ENCODE measurements at places on chromosomes 2 and 18.
A peak's percentile ranks its signal among the peaks of the same experiment; 100 is the strongest.

- DNase-seq: no peak
These were observed 191.8 kb downstream of the KCNH7 start for GRCh38 chr2:162646794-162647193.

DNA sequence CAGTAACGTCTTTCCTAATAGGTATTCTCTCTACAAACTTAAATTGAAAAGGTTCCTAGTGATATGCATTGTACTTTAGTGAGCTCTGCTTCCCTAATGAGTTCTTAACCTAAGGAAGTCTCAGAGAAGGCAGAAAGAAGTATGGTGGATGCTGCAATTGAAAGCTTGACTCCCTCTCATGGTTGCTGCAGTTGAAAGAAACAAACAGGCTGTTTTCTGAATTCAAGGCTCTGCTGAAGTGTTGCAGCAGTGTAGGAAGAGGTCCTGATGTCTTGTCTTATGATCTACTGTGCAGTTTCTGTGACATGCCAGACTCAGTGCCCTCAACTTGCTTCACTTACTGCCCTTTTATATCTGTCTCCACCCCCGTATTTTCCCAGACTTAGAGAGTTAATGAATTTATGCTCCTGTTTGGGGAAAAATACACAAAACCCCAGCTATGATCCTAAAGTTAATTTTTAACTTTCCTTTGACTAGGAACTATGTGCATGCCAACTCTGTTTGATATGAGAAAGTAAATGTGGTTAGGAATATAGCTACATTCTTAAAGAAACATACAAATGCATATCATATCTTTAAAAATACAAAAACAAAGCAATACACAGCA, 655.3 kb upstream of the FAM98A start:
- DNase-seq: no peak

- peak; percentile 37 for DNase-seq
These were observed at the start of gene CASP8 for GRCh38 chr2:201260302-201260800. CASP8 (plus strand) TSS chr2:201260536; CDS start chr2:201266487, 5,951 bp downstream.

GRCh38 chr2:189527812-189528592, 52.6 kb downstream of the SLC40A1 start:
- no peak for DNase-seq

DNA sequence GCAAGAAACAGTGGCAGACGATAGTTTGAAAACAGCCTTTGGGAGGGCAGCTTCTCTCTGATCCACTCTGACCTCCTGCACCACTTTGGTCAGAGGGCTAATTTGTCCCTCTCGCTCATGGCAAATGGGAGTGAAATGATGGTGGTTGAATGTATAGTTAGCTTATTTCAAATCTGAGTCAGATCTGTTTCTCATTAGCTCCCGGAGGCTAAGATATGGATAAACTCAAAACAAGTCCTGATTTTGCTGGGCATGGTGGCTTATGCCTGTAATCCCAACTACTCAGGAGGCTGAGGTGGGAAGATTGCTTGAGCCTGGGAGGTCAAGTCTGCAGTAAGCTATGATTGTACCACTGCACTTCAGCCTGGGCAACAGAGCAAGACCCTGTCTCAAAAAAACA, 145.0 kb downstream of the ALK start:
- no peak for DNase-seq

DNA sequence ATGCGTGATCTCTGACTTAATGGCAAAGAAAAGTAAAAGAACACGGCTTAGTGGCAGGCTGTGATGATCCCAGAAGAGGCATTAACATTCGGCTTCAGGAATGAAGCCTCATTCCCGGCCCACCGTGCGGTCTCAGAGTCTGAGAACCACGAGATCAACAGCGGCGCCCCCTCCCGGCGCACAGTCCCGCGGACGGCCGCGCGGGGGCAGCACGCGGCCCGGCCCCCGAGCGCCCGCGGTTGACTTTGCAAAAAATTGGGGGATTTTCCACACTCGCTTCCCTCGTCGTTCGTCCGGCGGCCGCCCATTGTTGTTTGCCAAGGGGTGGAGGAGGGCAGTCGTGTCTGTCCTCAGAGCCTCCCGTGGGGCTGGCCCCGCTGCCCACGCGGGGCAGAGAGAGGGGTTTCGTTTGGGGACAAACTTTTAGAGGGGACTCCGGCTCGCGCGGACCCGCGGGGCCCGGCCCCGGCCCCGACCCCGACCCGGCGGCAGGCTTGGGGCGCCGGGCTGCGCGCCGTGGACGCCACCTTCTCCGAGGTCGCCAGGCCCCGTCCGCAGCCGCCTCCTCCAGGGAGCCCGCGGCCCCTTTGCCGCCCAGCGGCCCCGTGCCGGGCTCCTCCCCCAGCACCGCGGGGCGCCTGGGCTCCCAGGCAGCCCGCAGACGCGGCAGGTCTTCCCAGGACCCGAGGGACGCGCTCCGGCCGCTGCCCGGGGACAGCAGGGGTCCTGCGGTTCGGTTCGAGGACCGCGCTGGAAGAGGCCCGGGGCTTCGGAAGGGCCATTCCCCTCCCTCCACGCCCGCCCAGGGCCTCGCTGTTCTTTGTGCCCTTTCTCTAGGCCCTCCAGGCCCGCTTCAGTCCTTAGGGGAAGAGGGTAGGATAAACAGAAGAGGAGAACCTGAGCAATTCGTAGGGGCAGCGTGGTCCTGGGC, 3.4 kb upstream of the HS6ST1 start:
- peak; percentile 71 for DNase-seq

DNA sequence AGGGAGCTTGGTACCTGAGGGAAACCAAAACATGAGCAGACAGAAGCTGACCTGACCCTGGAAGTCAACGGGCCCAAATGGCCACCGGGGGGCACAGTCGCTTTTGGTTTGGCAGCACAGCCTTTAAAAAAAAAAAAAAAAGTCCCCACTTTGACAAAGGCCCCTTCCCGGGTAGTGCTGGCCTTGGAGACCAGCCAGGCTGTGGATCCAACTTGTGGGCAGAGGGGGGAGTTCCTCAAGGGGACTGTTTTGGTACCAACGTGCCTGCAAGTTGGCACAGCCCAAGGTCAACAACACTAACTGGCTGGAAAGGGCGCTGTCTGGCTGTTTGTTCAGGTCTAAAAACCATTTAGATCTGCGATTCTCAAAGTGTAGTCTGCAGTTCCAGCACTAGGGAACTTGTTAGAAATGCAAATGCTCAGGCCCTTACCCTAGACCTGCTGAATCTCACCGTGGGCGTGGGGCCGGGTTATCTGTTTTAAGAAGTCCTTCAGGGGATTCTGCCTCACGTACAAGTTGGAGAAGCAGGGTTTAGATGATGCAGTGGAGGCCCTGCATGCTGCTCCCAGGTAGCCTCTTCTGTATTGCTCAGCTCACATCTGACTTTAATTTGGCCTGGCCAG, 83.0 kb downstream of the LPIN1 start:
- DNase-seq: peak; percentile 36

- no peak for DNase-seq
These were observed 26.6 kb downstream of the INSIG2 start for GRCh38 chr2:118114863-118115262.

- DNase-seq: no peak
These were observed 178.3 kb upstream of the LRATD1 start for GRCh38 chr2:14454202-14454601.

GRCh38 chr2:229947544-229947943, 25.2 kb downstream of the FBXO36 start:
- DNase-seq: peak; percentile 11

DNA sequence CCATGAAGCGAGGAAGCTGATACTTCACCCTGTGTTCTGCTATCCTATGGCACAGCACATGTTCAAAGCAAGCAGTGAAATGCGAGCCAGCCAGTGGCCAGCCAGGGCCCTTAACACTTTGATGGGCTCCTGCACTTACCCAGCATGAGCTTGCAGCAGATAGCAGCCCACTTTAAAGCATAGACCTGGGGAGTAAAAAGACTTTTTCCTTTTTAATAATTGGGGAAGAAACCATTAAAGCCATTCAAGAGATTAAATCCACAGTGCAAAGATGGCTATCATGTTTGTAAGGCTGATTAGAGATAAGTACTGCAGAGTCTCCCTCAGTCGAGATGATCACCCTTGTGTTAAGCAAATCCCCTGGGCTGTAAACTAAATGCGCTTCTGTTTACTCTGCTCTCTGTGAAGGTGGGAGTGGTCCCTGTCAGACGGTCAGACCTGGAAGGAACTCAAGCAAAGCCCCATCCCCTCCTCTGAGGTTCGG, 15.7 kb downstream of the CCBE1 start:
- no peak for DNase-seq

DNA sequence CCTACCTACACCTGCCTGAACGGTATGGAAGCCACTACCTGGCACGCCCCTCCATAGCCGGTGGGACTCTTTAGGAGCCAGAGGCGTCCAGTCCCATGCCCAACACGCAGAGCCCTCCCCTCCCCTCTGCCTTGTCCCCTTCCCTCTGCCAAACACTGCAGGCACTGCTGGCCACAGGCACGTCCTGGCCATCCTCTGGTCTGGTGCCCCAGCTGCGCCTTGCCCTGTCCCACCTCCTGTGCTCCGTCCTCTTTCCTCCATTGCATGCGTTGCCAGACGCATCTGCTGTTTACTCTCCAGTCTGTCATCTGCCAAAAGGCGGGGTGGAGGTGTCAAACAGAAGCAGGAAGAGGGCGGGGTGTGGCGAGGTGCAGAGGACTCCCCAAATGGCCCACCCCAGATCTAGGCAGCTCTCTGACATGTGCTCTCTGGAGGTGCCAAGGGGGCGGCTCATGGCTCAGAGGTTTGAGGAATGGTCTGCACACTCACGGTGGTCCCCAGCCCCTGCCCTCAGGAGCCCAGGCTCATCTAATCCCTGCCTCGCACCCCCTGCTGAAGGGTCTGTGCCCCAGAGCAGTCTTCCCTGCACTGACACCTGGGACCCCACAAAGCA, 45.1 kb downstream of the HS6ST1 start:
- DNase-seq: peak; percentile 15

- no peak for DNase-seq
These were observed 23.7 kb downstream of the RASGRP3 start for GRCh38 chr2:33500177-33500576.

GRCh38 chr18:78376046-78376445, 603.6 kb upstream of the SALL3 start:
- DNase-seq: no peak

DNA sequence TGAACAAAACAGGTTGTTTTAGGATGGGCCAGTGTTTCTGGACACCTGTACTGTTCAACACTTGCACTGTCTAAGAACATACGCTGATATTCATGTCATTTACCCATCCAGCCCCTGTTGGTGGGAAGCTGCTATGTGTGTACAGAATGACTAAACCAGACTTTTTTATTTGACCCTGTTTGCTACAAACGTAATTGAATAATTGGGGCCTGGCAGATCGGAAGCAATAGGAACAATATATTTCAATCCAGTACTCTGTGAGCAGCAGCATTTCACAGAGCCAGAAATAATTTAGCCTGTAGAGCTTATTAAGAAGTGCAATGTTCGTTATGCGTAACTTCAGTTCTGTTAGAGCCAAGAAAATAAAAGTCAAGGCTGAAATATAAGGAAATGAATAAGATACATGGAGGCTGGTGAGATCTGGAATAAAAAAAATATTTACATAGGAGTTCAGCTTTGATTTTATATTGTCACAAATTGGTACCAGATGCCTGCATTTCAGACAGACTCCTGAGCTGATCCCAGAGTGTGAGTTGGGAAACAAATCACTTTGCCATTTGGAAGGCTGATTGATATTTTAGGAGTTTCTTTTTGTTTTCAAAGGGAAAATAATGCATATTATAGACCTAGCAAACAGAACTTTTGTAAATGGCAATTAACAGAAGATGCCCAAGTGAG, 19.7 kb downstream of the CABLES1 start:
- no peak for DNase-seq

GRCh38 chr2:41937464-41937906, 110.3 kb upstream of the PKDCC start:
- no peak for DNase-seq

- DNase-seq: no peak
These were observed 89.1 kb downstream of the MEIS1 start for GRCh38 chr2:66523990-66524389.

DNA sequence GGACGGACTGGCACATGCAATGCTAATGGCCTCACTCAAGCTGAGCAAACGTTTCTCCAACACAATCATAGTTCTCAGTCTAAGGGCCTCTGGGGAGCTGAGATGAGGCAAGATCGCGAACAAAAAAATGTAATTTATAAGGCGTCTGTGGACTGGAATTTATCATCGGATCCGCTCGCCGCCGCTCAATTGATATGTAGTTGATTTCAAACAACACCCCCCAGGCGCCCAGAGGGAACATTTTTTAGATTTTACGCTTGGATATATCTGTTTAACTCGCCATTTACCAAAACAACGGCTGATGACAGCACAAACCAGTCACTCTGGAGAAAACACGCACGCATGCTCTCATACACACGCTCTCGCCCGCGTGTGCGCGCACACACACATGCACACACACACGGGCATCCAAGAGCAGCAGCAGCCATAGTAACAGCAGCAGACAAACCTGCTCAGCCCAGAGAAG, 335.8 kb downstream of the SMAD2 start:
- no peak for DNase-seq

DNA sequence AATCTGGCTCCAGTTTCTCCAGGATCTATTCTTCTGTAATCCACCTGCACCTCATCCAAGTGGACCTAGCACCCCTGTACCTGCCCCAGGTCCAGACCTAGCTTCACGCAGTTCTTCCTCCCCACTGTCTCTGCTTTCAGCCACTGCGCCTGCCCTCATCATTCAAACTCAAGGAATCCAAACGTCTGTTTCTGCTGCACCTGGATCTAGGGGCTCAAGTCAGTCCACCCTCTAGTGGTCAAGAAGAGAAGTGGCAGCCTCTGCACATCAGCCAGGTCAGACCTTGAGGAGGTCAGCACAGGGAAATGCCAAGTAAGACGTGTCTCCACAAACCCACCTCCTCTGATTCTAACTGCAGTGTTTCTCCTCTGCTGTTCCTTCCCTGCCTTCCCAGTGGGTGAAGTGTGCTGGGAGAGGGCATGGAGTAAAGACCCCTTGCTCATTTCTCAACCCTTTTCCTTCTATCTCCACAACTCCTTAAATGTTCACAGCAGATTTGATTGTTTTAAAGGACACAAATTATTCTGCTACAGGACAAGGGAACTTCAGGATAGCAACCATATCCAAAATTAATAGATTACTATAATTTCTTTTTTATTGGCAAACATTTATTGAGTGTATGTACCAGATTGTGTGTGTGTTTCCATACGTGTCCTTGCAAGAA, 8.6 kb upstream of the RNF152 start:
- DNase-seq: peak; percentile 54

DNA sequence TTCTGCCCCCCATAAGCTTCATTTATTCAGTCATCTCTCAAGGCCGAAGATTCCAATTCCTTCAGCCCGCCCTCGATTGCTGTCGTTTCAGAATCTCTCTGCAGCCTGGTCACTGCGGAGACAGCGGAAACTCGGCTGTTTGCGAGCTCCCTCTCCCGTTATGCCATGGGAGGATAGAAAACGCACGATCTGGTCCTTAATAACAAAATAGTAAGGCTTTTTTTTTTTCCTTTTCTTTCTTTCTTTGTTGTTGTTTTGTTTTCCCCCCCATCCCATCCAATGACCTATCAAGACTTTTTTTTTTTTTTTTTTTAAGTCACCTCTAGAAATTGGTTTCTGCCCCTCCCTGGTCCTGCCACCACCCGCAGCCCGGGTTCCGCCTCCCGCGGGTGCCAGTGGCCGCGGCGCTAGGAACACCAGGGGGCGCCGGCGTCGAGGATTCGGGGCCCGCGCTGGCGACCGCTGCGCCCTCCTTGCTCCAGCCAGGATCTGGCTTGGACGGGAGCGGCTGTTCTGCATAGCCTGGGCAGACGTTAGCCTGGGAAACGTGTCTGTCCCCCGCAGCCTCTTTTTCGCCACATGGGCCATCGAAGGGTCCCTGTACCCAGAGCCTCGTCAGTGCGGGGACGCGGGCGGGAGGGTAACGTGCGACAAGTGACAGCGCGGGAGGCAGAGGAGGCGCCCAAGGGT, 10.1 kb downstream of the CPLX4 start:
- peak; percentile 54 for DNase-seq

GRCh38 chr2:106095478-106096298, 98.4 kb downstream of the UXS1 start:
- peak; percentile 76 for DNase-seq

Data from T-helper 2 cell (primary cell).